D721Med (cell line): ENCODE measurements at places on chromosomes 13 and 19.

GRCh38 chr19:42114412-42114811 is 17.8 kb downstream of the POU2F2 start:
- peak; percentile 56 for DNase-seq

DNA sequence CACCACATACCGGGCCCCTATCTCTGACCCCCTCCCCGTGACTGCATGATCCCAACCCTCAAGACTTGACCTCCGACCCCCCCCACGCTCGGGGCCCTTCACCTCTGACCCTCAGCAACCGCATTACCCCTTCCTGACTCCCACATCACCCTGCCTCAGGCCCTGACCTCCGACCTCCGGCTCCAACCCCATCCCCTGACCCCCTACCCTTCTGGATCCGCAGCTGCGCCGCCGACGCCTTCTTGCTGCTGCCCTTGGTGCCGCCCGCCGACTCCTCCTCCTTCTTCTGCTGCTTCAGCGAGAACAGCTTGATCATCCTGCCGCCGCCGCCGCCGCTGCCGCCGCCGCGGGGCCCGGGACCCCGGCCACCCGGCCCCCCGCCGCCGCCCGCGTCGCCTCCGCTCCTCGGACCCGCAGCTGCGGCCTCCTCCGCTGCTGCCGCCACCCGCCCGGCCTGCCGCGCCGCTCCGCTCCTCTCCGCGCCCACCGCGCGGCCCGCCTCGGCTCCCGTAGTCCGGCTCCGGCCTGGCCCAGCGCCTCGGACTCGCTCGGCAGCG is at the start of gene UBE2M:
TSS of gene UBE2M (minus strand) at position 546 of the 557 bp plus-strand sequence. CDS start at position 316, 230 bp downstream.
- no peak for DNase-seq

DNA sequence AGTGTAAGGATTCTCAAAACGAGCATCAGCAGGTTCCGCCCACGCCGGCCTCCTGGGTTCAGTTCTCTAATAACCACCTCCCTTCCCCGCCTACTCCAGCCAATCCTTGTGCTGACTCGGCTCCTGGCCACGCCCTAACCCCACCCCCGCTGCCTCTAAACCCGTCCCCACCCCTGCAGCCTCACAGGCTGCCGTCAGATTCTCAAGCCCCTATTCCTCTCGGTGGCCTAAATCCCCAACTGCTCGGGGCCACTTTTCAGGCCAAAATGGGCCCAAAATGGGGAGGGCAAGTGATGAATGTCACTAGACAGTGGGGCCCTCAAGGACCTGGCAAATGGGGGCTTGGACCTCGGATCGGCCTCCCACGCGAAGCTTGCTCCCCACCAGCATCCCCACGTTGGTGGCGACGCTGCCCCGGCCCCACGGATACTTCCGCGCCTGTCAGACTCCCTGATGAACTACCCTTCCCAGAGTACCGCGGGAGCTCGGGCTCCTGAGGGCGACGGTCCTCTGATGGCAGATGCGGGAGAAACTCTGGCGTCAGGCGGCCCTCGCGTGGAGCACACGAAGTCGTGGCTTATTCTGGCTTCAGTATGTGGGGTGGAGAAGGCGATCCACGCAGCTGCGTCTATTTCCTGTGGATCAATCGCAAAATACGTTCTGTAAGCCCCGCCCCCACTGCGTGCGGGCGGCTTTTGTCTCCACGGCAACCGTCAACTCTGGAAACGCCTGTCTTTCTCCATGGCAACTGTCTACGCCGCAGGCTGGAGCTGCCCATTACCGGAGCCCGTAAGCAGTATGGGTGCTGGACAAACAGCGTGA is 24.8 kb downstream of the ZNF473 start:
- DNase-seq: peak; percentile 80

GRCh38 chr13:23631311-23632047 is 61.3 kb downstream of the TNFRSF19 start:
- no peak for DNase-seq

DNA sequence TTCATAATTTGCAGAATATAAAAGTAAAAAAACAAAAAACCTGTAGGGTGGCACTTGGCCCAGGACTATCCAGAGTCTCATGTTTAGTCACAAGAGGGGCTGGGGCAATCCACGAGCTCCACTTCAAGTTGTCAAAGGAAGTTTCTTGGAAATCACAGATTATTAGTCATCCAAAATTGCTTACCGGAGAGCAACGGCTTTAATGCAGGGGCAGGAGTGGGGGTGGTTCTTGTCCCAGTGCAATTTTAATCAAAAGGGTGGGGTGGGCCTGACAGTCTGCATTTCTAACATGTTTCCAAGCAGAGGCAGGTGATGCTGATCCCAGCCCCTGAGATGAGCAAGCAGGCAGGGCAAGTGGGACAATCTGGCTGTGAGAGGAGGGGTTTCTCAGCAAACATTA is 233.9 kb downstream of the ABCC4 start:
- no peak for DNase-seq

DNA sequence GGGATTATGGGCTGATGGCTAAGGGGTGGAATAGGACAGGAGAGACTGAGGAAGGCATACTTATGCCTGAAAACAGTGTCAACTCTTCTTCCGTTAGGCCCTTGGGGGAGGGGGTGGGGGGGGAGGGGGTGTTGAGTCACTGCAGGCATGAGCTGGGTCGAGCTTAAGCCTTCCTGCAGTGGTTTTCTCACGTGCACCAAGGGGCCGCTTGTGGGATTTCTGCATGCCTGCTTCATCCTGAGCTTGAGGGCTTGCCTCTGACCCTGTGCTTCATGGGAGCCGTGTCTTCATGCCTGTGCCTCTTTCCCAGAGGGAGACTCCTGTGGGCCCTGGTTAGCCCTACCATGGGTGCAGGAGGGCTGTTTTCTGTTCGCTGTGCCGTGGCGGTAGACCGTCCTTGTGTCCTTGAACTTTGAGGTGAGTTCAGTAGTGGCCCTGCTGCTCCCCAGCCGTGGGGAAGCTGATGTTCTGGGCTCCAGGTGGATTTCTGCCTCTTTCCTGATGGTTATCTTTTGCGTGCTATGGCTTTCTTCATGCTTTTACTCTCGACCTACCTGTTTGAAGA is 186.1 kb downstream of the PCCA start:
- DNase-seq: no peak

DNA sequence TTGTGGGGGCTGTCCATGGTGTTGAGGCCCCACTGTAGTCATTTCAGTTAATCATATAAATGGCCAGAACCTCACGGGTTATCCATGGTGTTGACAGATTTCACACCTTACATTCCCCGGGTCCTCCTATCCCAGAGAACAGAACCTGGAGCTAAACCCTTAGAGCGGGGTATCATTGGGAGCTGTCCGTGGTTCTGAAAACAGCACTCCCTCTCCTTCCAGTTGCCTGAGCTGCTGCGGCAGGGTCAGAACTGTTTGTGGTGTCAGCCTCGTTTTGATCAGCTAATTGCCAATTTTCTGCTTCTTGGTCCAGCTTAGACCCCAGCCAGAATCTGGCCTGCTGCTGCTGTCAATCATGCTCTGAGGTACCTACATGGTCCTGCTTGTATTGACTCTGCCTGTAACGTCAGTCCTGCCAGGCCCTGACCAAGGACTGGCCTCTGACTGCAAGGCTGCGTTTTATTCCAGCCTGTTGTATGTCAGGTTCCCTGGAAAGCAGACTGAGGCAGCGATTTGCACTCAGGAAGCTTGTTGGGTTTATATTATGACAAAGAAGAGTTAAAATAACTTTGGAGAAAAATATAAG is 55.8 kb upstream of the KCTD15 start:
- DNase-seq: no peak

GRCh38 chr19:3734310-3734600 is 26.1 kb downstream of the TJP3 start:
- DNase-seq: no peak

DNA sequence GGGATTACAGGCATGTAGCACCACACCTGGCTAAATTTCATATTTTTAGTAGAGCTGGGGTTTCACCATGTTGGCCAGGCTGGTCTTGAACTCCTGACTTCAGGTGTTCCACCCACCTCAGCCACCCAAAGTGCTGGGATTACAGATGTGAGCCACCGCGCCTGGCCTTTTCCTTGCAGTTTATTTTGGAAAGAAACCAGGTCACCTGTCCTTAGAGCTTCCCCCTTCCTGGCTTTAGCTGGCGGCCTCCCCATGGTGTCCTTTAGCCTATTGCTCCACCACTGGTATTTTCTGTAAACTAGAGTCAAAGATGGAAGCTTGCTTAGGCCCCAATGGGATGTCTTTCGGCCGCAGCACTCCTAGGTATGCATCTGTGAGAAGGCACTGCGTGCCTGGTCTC is 91.2 kb downstream of the DPF1 start:
- no peak for DNase-seq

GRCh38 chr13:76552041-76552772 is 334.0 kb downstream of the KCTD12 start:
- no peak for DNase-seq

DNA sequence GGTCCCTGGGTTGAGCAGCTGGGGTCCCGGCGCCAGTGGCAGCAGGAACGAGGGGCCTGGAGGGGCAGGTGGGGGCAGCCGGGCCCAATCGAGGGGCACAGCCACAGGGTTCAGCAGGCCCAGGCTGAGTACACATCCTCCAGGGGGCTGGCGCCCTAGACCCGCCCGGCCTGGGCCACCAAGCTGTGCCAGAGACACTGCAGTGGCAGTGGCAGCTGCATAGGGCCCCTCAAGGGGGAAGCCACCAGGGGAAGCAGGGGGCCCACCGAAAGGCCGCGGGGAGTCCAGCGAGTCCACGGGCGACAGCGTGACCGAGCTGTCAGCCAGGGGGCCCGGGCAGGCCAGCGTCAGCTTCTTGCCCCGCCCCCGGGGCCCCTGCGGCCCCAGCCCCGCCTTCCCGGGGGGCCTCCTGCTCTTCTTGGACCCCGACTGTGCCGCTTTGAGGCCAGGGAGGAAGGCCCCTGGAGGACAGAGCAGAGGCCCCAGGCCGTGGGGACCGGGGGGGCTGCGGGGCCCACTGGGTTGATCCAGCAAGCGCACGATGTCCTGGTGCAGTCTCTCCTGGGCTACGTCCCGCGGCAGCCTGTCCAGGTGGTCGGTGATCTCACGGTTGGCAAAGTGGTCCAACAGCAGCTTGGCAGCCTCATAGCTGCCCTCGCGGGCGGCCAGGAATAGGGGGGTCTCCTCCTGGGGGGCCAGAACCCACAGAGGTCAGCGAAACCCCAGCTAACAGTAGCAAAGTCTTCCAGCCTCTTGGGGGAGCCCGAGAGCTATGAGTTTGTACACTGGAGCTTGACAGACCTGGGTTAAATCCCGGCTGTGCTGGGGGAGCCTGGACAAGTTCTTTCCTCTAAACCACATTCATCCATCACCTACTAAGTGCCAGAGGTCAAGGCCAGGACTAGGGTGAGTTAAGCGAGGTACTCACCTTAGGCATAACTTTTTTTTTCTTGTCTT is 39.5 kb downstream of the NOTCH3 start:
- no peak for DNase-seq

GRCh38 chr19:55441692-55442321 is 1.3 kb downstream of the SHISA7 start:
- no peak for DNase-seq

DNA sequence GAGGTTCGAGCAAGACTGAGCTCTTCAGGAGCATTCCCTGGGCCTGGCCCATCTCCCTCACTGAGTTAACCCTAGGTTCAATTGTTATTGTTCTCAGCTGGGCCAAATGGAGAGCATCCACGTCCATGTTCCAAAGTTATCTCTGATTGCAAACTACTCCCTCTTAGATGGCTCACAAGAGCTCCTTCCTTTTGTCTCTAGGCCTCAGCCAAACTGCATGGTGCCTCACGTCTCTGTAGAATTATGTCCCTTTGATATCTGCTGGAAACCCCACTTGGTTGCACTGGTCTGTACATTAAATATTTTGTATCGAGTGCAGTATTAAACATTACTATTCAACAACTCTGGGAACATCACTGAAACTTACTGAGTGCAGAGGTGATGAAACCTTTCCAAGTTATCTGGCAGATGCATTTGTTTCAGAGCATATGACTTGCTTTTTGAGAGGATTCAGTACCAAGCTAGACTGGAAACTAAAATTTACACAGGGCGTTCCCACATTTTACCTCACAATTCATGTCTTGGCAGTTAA is 38.1 kb downstream of the DOCK9 start:
- DNase-seq: no peak

- no peak for DNase-seq
Observed at GRCh38 chr13:34002924-34003323, 185.0 kb downstream of the RFC3 start.

- no peak for DNase-seq
Observed at GRCh38 chr19:11023016-11023415, 62.2 kb downstream of the SMARCA4 start.

- no peak for DNase-seq
Observed at GRCh38 chr13:111927181-111927540, 139.8 kb upstream of the SOX1 start.

GRCh38 chr13:60755380-60756163 is 358.6 kb downstream of the TDRD3 start:
- DNase-seq: no peak

DNA sequence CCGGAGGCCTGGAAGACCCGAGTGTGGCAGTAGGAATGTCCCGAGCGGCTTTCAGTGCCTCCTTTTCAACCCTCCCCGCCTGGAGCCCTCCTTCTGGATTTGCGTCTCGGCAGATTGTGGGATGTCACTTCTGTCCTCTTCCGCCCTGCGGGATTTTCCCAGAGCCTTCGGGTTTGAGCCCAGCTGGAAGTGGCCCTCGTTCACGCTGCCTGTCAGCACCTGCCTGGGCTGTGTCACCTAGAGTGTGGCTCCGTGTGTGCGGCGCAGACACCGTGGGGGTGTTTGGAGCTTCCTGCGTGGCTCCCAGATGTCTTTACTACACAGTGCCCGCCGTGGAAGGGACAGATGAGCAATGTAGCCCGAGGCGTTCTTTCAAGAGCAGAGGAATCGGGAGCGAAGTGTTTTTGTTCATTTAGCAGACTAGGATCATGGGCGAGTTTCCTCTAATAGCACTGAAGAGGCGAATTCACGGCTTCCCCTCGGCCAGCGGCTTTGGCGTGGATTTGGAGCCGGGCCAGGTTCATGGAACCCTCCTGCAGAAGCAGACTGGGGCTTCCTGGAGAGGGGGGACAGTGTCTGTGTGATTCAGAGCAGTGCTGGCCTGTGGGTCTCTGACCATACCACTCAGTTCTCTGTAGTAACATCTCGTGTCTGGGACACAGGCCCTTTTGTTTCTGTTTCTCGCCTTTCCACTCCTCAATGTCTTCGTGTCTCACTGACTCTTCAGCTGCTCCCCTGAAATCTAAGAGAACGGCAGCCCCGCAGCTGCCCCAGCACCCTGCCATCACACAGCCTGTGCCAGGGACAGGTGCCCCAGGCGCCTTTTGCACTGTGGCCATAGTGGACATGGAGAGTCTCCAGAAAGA is 68.0 kb downstream of the KDM4B start:
- no peak for DNase-seq

GRCh38 chr13:27236478-27236877 is 14.9 kb upstream of the RPL21 start:
- no peak for DNase-seq
